Right ventricle myocardium inferior (tissue), 1 donor: ENCODE measurements at places on chromosomes 13 and 19. TPM values are rescaled to one million over a fixed set of nuclear protein-coding genes. Genes with fewer than 3 reads are reported as not detected.

Gene MAMSTR
- total RNA-seq: 4.2 TPM

Gene UNC13A
- total RNA-seq: 0.03 TPM

Gene ZNF763
- 2.6 TPM for total RNA-seq

Gene GJB2
- total RNA-seq: 0.46 TPM

Gene KCNRG
- 0.22 TPM for total RNA-seq

Gene CGB5
- total RNA-seq: not detected

Gene SCEL
- total RNA-seq: not detected

Gene TMEM145
- 0.16 TPM for total RNA-seq

Gene PEX11G
- 1.2 TPM for total RNA-seq

Gene TNFSF13B
- total RNA-seq: 2.1 TPM

Gene NRTN
- 27.5 TPM for total RNA-seq
